Activated CD4-positive, alpha-beta T cell treated with anti-CD3 and anti-CD28 coated beads, Interleukin-2, amount 10 ng/mL, durations not matched to agents 24 days and 14 days (primary cell): ENCODE measurements at places on chromosomes 1 and 21. TPM values are rescaled to one million over a fixed set of nuclear protein-coding genes. Genes with fewer than 3 reads are reported as not detected.
A peak's percentile ranks its signal among the peaks of the same experiment; 100 is the strongest.

LIN28A gene
- total RNA-seq = not detected in 2 replicates

KCNK2 gene
- not detected in 2 replicates for total RNA-seq

CD2 gene
- 500 and 501 TPM in 2 replicates for total RNA-seq

OR2L13 gene
- not detected in 2 replicates for total RNA-seq

RXFP4 gene
- total RNA-seq = not detected in 2 replicates

NENF gene
- 35.1 and 36.1 TPM in 2 replicates for total RNA-seq

PADI1 gene
- total RNA-seq = not detected in 2 replicates

CELSR2 gene
- total RNA-seq = 3.8 and 4.1 TPM in 2 replicates

MX2 gene
- total RNA-seq = 8.6 and 11.5 TPM in 2 replicates

CFAP126 gene
- not detected in 2 replicates for total RNA-seq

LYPD8 gene
- total RNA-seq = not detected in 2 replicates

DNA sequence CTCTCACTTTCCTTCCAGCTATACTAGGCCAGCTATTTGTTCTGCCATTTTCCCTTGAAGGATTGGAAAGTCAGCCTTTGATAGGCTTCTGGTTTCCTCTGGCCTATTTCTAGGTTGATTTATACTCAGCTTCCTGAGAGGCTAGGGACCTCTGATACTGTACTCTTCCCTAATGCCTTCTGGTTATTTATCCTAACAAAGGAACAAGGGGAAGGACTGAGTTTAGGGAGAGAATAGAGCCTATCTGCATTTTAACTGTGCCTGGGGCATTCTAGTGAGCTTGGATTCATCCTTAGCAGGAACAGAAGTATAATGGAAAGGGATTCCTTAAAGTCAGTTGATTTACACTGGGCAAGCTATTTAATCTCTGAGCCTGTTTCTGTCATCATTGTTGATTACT is 11.8 kb upstream of the TMEM39B start:
- DNase-seq = no peak
- peaks cover 43% of the 10 kb centered on the region for H3K36me3 ChIP-seq
- H3K27ac ChIP-seq = no peak overlapping the region
- no peak overlapping the region for H3K4me3 ChIP-seq
- H3K27me3 ChIP-seq = no peaks in the 10 kb centered on the region

DNA sequence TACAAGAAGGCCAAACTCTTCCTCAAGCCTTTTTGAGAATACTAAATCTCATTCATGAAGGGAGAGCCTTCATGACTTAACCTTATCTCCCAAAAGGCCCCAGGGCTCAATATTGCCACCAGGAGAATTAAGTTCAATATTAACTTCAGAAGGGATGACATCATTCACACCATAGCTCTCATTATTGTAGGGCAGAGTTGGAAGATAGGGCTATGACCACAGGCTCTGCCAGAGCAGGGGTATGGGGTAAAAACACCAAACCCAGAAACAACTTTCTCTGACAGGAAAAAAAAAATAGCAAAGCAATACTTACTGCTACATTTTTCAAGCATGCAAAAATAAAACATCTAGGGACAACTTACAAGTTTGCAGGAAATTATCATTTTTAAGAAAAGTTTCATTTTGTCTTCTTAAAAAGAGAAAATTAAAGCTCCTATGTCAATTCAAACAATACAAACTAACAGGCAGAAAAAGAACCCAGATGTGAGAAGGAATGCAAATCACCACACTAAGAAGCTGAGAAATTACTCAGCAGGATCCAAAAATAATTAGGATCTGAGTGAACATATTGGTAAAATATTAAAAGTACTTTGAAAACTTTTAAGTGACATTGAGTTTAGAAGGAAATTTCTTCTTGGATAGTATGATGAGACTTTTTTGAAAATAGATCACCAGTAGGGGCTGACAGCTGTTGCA is 1156.5 kb downstream of the NCAM2 start:
- no peaks in the 10 kb centered on the region for H3K27me3 ChIP-seq
- H3K27ac ChIP-seq = no peak overlapping the region
- no peak overlapping the region for H3K4me3 ChIP-seq
- no peak for DNase-seq

DNA sequence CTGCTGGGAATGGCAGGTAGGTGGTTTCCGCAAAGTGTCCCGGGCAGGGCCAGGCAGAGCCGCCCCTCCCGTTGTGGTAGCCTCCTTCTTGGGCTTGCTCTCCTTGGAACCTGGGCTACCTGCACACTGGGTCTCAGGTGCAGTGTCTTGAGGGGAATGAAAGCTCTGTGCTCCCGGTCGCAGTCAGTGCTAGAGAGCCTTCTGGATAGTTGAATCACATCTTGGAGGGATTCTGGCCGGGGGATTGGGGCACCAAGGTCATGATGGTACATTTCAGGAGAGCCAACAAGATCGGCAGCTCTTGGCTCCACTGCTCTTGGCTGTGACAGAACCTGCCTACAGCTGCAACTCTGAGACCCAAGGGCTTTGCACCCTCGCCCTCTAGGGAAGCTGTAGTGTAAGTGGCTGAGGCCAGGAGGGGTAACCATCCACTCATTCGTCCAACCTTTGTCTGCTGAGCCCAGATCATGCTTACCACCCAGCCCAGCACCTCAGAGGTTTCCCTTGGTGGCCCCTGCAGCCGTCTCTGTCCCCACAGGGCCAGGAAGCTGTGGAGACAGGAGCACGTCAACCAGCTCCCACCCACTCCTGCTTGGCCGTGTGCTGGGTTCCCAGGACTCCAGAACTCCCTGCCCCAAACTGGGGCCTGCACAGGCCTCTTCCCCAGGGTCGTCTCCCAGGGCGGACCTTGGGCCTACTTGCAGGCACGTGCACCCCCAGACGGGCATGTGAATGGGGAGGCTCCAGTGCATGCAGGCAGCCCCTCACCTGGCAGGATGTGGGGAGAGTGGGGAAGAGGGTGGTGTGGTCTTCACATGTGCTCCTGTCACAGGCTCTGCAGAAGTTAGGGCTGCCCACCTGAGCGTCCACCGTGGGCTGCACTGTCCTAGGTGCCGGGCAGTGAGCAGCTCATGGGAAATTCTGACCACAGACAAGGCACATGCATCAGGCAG is 40.0 kb downstream of the NTPCR start:
- peaks cover 40% of the 10 kb centered on the region for H3K36me3 ChIP-seq
- H3K4me1 ChIP-seq = peaks cover 13% of the 10 kb centered on the region
- no peak overlapping the region for H3K4me3 ChIP-seq
- H3K27ac ChIP-seq = no peak overlapping the region
- no peaks in the 10 kb centered on the region for H3K27me3 ChIP-seq

DNA sequence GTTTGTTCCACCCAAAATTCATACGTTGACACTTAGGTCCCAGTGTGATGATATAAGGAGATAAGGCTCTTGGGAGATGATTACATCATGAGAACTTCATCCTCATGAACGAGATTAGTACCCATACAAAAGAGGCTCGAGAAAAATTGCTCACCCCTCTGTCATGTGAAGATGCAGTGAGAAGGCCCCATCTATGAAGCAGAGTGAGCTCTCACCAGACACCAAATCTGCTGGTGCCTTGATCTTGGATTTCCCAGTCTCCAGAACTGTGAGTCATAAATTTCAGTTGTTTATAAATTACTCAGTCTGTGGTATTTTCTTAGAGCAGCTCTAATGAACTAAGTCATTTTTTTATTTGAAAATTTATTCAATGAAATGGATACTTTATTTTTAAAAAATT is 42.6 kb upstream of the USP25 start:
- peaks cover 5% of the 10 kb centered on the region for H3K4me1 ChIP-seq
- peaks cover 2% of the 10 kb centered on the region for H3K27me3 ChIP-seq
- H3K36me3 ChIP-seq = no peaks in the 10 kb centered on the region

DNA sequence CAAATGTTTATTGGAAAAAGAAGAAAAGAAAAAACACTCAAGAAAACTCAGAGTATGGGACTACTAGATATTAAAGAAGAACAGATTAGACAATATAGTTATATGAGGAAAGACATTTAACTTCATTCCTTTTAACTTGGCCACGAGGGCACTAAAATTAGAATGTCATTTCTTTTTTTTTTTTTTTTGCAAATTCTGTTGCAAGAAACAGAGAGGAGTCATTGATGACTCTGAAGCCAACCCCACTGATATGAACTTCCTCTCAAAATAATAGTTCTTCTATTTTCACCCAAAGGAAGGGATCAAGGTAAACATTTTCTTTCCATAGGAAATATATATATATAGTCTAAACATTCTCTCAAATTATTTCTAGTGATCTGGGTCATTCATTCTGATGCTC is 24.6 kb upstream of the PEX19 start:
- H3K4me1 ChIP-seq = peaks cover 2% of the 10 kb centered on the region
- H3K27me3 ChIP-seq = no peaks in the 10 kb centered on the region
- peaks cover 66% of the 10 kb centered on the region for H3K36me3 ChIP-seq

- no peaks in the 10 kb centered on the region for H3K36me3 ChIP-seq
- no peak for DNase-seq
- H3K4me1 ChIP-seq = peaks cover 12% of the 10 kb centered on the region
- H3K4me3 ChIP-seq = no peak overlapping the region
- H3K27ac ChIP-seq = no peak overlapping the region
- H3K27me3 ChIP-seq = peaks cover 26% of the 10 kb centered on the region
Measured at GRCh38 chr1:228930479-228930957, 195.2 kb downstream of the RHOU start.

- H3K27me3 ChIP-seq = peaks cover 3% of the 10 kb centered on the region
- no peak for DNase-seq
- H3K4me1 ChIP-seq = peaks cover 10% of the 10 kb centered on the region
- no peak overlapping the region for H3K4me3 ChIP-seq
Measured at GRCh38 chr1:180248731-180249681, 18.9 kb downstream of the LHX4 start.

DNA sequence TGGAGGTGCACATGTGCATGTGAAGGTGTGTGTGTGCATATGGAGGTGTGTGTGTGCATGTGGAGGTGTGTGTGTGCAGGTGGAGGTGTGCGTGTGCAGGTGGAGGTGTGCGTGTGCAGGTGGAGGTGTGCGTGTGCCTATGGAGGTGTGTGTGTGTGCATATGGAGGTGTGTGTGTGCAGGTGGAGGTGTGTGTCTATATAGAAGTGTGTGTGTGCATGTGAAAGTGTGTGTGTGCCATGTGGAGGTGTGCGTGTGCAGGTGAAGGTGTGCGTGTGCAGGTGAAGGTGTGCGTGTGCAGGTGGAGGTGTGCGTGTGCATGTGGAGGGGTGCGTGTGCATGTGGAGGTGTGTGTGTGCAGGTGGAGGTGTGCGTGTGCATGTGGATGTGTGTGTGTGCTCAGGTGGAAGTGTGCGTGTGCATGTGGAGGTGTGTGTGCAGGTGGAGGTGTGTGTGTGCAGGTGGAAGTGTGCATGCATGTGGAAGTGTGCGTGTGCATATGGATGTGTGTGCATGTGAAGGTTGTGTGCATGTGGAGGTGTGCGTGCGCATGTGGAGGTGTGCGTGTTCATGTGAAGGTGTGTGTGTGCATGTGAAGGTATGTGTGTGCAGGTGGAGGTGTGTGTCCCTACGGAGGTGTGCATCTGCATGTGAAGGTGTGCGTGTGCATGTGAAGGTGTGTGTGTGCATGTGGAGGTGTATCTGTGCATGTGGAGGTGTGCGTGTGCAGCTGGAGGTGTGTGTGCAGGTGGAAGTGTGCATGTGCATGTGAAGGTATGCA is 13.5 kb downstream of the C1orf74 start:
- H3K4me1 ChIP-seq = peaks cover 46% of the 10 kb centered on the region
- peaks cover 35% of the 10 kb centered on the region for H3K36me3 ChIP-seq
- no peak for DNase-seq
- H3K27me3 ChIP-seq = no peaks in the 10 kb centered on the region
- no peak overlapping the region for H3K27ac ChIP-seq

- no peak for DNase-seq
- H3K27me3 ChIP-seq = peaks cover 2% of the 10 kb centered on the region
- no peak overlapping the region for H3K27ac ChIP-seq
- no peaks in the 10 kb centered on the region for H3K36me3 ChIP-seq
- no peaks in the 10 kb centered on the region for H3K4me1 ChIP-seq
- no peak overlapping the region for H3K4me3 ChIP-seq
Measured at GRCh38 chr1:181712711-181713110, 229.4 kb downstream of the CACNA1E start.

DNA sequence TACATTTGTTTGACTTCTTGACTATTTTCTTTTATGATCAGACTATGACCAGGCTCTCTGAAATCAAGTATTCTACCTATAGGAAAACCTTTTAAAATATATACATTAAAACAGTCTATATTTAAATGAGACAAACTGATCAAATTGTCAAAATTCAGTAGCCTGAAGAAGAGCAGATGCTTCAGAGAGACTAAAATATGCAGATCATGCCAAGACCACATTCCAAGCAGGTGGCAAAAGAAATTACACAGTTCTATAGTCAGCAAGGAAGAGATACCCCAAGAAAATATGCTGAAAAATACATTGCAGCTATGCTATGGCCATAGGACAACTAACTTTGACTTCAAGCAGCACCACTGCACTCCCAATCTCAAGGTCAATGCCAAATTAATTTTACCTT is 3.5 kb downstream of the LPGAT1 start:
- H3K27ac ChIP-seq = no peak overlapping the region
- peaks cover 41% of the 10 kb centered on the region for H3K4me1 ChIP-seq
- H3K4me3 ChIP-seq = peak overlapping the region; percentile 10
- H3K27me3 ChIP-seq = no peaks in the 10 kb centered on the region
- no peak for DNase-seq

DNA sequence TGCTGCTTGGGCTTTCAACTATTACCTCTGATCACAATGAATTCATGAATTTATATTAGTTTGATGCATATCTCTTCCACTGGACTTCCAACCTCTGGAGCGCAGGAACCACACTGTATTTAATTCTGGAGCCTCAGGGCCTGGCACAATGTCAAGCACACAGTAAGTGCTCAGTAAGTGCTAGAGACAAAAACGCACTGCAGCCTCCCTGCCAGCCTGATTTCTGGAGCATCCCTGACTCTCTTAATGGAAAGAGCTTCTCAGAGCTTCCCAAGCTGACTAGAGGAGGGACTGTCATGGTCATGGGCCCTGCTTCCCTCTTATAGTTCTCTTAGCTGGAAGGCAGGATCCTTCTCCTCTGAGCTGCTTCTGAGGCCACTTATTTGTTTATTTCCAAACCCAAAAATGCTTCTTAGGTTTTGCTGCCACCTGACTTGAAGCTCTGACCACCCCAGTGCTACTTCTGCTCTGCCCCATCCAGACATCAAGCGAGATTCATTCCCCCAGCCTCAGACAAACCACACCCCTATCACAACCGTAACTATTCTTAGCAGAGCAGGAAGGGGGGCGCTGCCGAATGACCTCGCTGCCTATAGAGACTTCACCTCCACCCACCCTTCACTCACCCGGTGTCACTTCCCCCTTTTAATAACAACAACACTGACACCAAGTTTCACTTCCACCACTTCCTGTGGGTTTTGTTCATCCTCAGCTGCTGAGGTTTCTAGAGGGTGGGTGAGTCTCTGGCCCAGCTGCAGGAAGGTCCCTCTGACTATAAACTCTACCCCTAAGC is 33.6 kb downstream of the NUAK2 start:
- peak overlapping the region; percentile 62 for H3K4me3 ChIP-seq
- H3K27me3 ChIP-seq = peaks cover 5% of the 10 kb centered on the region
- peak overlapping the region; percentile 51 for H3K27ac ChIP-seq
- DNase-seq = peak; percentile 95
- no peaks in the 10 kb centered on the region for H3K36me3 ChIP-seq

GRCh38 chr1:202944438-202944921 is 13.6 kb downstream of the ADIPOR1 start:
- H3K36me3 ChIP-seq = peaks cover 58% of the 10 kb centered on the region
- H3K4me3 ChIP-seq = no peak overlapping the region
- DNase-seq = no peak
- no peaks in the 10 kb centered on the region for H3K4me1 ChIP-seq
- no peak overlapping the region for H3K27ac ChIP-seq

GRCh38 chr1:23088027-23088426 is 68.8 kb downstream of the KDM1A start:
- no peak overlapping the region for H3K27ac ChIP-seq
- DNase-seq = no peak
- no peaks in the 10 kb centered on the region for H3K4me1 ChIP-seq
- no peak overlapping the region for H3K4me3 ChIP-seq
- H3K27me3 ChIP-seq = no peaks in the 10 kb centered on the region
